ENCODE measurements at places on chromosomes 4 and X.
A peak's percentile ranks its signal among the peaks of the same experiment; 100 is the strongest.

DNA sequence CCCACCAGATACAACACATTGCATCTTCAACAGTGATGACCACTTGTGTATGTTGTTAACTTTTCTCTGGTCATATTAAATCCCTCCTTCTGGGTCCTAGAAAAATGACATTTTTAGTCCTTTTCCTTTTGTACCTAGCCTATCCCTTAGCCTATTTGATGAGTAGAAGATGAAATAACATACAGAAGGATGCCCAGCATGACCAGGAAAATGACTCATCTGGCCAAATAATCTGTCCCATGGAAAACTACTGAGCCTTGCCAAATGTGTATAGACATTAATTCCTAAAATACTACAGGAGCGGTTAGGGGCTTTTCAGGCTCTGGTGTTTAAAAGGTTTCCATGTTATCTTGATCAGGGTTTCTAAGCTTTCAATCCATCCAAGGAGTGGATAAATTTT lies 129.0 kb upstream of the KCNIP4 start:
- no peaks in the 10 kb centered on the region for H3K27me3 ChIP-seq
- no peaks in the 10 kb centered on the region for H3K4me1 ChIP-seq
- H3K27ac ChIP-seq = no peak overlapping the region
- no peaks in the 10 kb centered on the region for H3K36me3 ChIP-seq
- H3K4me3 ChIP-seq = no peak overlapping the region

DNA sequence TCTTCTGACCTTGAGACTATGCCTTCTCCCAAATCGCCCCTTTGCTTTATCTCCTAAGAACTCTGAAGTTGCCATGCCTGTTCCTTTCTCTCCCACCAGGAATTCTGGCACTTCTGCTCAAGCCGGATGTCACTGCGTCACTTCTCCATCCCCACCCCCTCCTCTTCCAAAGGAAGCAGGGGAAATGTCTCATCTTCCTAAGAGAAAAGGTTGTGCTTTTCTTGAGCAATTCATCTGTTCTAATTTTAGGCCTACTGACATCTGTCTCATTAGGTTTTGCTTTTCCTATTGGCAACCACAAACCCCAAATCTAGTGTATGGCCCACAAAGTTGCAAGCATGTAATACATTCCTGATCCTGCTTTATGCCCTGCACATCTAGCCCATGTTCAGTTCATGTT lies 163.1 kb upstream of the PLAC1 start:
- no peak overlapping the region for H3K4me3 ChIP-seq
- H3K36me3 ChIP-seq = no peaks in the 10 kb centered on the region
- H3K4me1 ChIP-seq = peaks cover 5% of the 10 kb centered on the region
- DNase-seq = no peak
- peak overlapping the region; percentile 15 for H3K27ac ChIP-seq
- no peaks in the 10 kb centered on the region for H3K27me3 ChIP-seq

DNA sequence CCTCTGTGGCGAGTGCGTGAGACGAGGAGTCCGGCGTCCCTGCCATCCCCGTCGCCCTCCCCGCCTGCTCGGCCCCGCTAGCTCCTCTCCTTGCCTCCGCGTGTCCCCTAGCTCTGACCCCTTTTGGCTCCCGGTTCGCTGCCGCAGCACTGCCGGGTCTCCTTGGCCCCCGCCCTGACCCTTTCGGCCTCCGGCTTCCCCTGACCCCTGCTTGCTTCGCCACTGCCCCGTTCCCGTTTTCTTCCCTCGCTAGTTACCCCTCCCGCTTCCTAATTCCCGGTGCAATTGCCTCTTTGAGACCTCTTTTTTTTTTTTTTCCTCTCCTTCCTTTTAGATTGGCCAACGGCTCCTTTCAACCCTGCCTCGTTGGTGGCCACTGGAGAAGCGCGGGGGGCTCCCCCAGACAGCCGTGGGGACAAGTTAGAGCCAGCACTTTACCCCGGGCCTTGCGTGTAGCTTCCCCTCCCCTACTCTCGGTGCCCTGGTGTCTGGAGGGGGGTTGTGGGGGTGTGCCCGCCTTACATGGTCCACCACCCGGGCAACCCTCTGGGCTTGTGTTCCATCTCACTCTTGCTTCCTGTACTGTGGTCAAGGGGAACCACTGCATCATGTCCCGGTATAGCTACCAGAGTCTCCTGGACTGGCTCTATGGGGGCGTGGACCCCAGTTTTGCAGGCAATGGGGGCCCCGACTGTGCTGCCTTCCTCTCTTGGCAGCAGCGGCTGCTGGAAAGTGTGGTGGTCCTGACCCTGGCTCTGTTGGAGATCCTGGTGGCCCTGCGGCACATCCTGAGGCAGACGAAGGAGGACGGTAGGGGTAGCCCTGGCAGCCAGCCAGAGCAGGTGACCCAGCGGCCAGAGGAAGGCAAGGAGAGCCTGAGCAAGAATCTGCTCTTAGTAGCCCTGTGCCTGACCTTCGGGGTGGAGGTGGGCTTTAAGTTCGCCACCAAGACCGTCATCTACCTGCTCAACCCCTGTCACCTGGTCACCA lies 548 bp downstream of the TMEM164 start:
- H3K36me3 ChIP-seq = no peaks in the 10 kb centered on the region
- DNase-seq = no peak
- peaks cover 4% of the 10 kb centered on the region for H3K4me1 ChIP-seq
- H3K4me3 ChIP-seq = peak overlapping the region; percentile 63
- peak overlapping the region; percentile 48 for H3K27ac ChIP-seq
- H3K27me3 ChIP-seq = no peaks in the 10 kb centered on the region

DNA sequence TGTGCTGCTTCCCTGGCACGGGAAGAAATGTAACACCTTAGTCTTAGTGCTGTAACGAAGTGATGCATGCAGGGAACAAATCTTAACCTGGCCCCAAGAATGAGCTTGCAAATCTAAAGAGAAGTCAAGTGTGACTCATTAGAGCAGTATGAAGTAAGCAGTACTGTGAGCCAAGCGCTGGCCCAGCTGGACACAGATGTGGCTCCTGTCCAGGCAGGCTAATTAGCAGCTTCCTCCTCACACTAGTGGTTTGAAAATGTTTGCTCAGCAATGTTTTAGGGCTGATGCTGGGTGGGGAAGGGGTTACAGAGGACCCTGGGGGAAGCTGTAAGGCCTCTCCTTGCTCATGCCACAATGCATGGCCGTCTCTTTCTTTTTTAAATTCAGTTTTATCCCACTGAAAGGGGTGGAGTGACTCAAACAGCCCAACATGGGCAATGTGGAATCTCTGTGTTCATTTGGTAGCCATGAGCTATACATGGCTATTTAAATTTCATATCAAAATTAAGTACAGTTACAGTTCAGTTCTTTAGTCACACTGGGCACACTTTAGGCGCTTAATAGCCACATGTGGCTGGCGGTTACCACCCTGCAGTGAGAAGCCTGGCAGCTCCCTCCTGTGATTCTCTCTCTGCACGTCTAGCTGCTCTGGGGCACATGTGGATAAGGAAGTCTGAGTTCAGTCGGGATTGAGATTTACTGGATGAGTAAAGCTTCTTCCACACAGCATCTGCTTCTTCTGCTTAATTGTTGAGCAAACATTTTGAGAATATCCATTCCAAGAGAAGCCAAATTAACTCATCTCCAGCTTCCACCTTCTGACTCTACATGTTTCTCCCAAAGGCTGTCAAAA lies 48.8 kb downstream of the MAP7D2 start:
- H3K27me3 ChIP-seq = no peaks in the 10 kb centered on the region
- DNase-seq = peak; percentile 58
- H3K4me1 ChIP-seq = peaks cover 9% of the 10 kb centered on the region
- no peaks in the 10 kb centered on the region for H3K36me3 ChIP-seq
- H3K27ac ChIP-seq = peak overlapping the region; percentile 58

- no peak overlapping the region for H3K27ac ChIP-seq
- H3K4me1 ChIP-seq = no peaks in the 10 kb centered on the region
- no peak overlapping the region for H3K4me3 ChIP-seq
Measured at GRCh38 chrX:20542072-20542471, 275.4 kb upstream of the RPS6KA3 start.

DNA sequence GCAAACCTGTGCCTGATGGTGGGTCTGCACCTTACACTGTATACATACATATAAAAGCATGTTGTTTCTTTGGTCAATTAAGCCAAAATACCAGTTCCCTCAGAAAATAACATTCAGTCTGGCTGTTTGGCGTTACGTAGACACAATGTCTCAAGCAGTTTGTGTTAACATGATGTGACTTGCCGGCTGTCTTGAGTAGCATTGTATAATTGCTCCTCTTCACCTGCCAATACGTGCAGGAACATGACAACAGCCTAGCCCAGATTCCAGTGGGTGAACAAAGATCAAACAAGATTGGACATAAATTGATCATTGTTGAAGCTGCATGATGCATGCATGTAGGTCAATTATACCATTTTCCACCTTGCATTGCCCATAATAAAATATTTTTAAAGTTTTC lies 102.3 kb downstream of the F11 start:
- no peak for DNase-seq
- no peaks in the 10 kb centered on the region for H3K36me3 ChIP-seq
- H3K27ac ChIP-seq = no peak overlapping the region

DNA sequence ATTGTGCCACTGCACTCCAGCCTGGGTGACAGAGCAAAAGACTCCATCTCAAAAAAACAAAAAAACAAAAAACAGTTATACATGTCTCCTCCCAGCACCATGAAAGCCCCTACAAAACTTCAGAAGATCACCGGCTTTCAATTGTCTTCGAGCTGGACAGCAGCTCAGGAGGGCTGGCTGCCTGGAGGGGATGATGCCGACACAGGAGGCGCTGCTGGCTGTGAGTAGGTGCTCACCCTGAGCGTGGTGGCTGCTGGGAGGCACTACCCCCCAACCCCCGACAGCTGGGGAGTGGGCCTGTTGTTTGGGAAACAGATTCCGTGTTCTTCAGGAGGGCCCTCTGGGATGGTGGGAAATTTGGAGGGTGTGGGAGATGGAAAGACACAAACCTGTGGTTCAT lies 6.9 kb upstream of the ELF4 start:
- H3K4me1 ChIP-seq = peaks cover 20% of the 10 kb centered on the region
- no peak for DNase-seq
- no peak overlapping the region for H3K4me3 ChIP-seq
- H3K27me3 ChIP-seq = no peaks in the 10 kb centered on the region
- H3K36me3 ChIP-seq = no peaks in the 10 kb centered on the region

DNA sequence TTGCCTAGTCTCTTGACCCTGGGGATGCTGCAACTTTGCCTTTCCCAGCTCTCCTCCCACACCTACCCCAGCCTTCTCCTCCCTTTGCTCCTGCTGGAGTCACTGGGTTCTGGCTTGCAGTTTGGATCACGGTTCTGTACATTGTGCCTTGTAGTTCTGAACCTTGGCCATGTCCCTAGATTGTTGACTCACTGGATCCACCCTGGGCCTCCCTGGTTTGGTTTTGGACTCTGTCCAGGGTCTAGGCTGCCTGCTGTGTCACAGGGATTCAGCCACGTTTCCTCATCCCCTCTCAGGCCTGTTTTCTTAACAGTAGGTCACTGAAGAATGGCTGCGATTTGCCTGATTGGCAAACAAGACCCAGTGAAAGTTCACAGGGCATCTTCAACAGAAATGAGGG lies 11.5 kb upstream of the GABRE start:
- H3K27me3 ChIP-seq = no peaks in the 10 kb centered on the region
- H3K27ac ChIP-seq = no peak overlapping the region
- DNase-seq = no peak
- H3K36me3 ChIP-seq = no peaks in the 10 kb centered on the region
- H3K4me3 ChIP-seq = no peak overlapping the region

- H3K27me3 ChIP-seq = no peaks in the 10 kb centered on the region
- H3K27ac ChIP-seq = no peak overlapping the region
- DNase-seq = no peak
- no peaks in the 10 kb centered on the region for H3K36me3 ChIP-seq
Measured at GRCh38 chrX:31271615-31272471, 200.0 kb upstream of the FTHL17 start.

GRCh38 chr4:73621357-73621756 lies 1.1 kb upstream of the RASSF6 start:
- peak overlapping the region; percentile 54 for H3K27ac ChIP-seq
- no peaks in the 10 kb centered on the region for H3K36me3 ChIP-seq
- H3K4me3 ChIP-seq = no peak overlapping the region
- H3K4me1 ChIP-seq = peaks cover 37% of the 10 kb centered on the region
- H3K27me3 ChIP-seq = no peaks in the 10 kb centered on the region
- DNase-seq = no peak

GRCh38 chr4:48756689-48757220 lies 23.3 kb downstream of the FRYL start:
- no peaks in the 10 kb centered on the region for H3K27me3 ChIP-seq
- peak overlapping the region; percentile 49 for H3K27ac ChIP-seq
- H3K4me1 ChIP-seq = peaks cover 13% of the 10 kb centered on the region
- H3K4me3 ChIP-seq = no peak overlapping the region

DNA sequence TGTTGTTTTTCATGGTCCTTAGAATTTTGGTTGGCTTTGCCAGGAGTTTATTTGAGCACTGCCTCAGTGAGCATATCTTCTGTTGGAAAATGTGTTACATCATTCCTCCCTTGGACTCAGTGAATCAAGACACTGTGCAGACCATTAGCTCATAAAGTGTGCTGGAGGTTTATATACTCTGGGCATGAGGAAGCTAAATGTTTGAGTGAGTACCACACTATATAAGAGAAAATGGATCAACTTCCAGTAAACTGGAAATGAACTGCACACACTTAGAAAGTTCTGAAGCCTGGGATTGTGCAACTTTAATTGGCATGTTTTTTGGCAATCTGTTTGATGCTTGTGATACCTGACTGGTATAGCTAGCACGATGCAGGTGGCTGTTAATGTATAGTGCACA lies 75.9 kb downstream of the LIMCH1 start:
- no peak overlapping the region for H3K4me3 ChIP-seq
- peaks cover 16% of the 10 kb centered on the region for H3K4me1 ChIP-seq
- H3K36me3 ChIP-seq = peaks cover 48% of the 10 kb centered on the region
- no peak for DNase-seq

GRCh38 chrX:38260231-38260630 lies 39.6 kb upstream of the SRPX start:
- no peak overlapping the region for H3K4me3 ChIP-seq
- H3K27ac ChIP-seq = no peak overlapping the region
- no peak for DNase-seq
- H3K27me3 ChIP-seq = no peaks in the 10 kb centered on the region
- H3K36me3 ChIP-seq = no peaks in the 10 kb centered on the region
- H3K4me1 ChIP-seq = no peaks in the 10 kb centered on the region

GRCh38 chr4:41442810-41443209 lies 95.1 kb upstream of the LIMCH1 start:
- peaks cover 17% of the 10 kb centered on the region for H3K4me1 ChIP-seq
- H3K27ac ChIP-seq = peak overlapping the region; percentile 10
- DNase-seq = no peak
- H3K27me3 ChIP-seq = no peaks in the 10 kb centered on the region
- H3K4me3 ChIP-seq = no peak overlapping the region

DNA sequence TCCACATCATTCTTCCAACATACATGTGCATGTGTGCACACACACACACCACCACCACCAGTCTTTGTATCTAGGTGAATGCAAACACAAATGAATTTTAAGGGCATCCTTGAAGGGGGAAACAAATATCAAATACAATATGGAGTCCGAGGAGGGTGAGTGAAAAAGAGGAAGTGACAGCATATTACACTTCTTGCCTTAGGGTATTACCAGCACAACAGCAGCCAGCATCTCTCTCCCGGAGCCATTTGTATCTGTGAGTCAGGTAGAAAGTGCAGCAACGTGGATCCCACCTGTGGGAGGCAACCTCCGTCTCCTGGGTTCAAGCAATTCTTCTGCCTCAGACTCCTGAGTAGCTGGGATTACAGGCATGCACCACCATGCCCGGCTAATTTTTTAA lies 483.2 kb downstream of the SMARCA1 start:
- no peaks in the 10 kb centered on the region for H3K4me1 ChIP-seq
- DNase-seq = no peak
- H3K4me3 ChIP-seq = no peak overlapping the region
- H3K36me3 ChIP-seq = no peaks in the 10 kb centered on the region
- no peaks in the 10 kb centered on the region for H3K27me3 ChIP-seq
- H3K27ac ChIP-seq = no peak overlapping the region

Measured in RWPE2 (cell line).